SK-MEL-5 (cell line): ENCODE measurements at places on chromosomes 12 and 14.
A peak's percentile ranks its signal among the peaks of the same experiment; 100 is the strongest.

- DNase-seq = no peak
These were observed 35.8 kb downstream of the CDKL1 start for GRCh38 chr14:50360851-50361250.

DNA sequence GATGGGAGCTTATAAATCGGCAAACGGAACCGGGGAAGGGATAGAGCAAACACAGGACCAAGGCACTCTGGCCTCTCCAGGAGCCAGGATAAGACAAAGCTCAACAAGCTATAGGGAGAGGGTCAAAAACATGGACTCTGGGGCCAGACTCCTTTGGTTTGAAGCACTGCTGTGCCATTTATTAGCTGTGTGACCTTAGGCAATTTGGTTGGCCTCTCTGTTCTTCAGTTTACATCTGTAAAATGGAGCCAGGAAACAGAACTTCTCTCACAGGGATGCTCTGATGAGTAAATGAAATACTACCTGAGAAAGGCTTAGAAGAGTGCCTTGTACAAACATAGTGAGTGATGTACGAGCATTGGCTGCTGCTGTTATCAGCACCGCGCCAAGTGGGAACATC lies 213.3 kb upstream of the PWP1 start:
- DNase-seq = no peak

- no peak for DNase-seq
These were observed 117.8 kb downstream of the ITPR2 start for GRCh38 chr12:26715232-26715631.

DNA sequence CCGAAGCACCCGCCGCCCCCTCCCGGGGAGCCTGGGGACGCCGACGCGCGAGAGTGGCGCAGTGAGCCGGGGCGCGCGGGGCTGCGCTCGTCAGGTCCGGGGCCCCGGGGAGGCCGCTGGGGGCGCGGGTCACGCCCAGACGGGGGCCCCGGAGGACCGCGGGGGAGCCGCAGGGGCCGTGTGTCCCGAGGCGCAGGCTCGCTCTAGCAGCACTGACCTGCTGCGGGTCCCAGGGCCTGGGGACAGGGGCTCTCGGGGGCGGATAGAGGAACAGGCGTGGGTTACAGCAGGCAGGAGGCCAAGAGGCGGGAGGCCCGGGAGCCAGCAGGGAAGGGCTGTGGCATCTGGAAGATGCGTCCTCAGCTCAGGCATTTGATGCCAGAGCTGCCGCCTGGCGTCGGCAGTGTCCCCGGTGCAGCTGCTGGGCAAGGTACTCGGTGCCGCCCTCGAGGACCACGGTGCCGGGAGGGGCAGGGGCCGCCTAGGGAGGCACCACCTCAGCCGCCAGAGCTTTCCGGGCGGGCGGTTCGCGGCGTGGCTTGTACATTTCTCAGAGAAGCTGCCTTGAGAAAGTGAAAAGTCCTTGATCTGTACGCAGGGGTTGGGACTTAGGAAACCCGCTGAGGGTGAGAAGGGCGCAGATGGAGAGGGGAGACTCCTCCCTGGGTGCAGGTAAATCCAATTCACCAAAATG lies 1.2 kb downstream of the WNT5B start:
- DNase-seq = no peak

GRCh38 chr14:77284066-77284465 lies 13.1 kb upstream of the NGB start:
- no peak for DNase-seq

GRCh38 chr14:67853715-67854114 lies 34.1 kb downstream of the RAD51B start:
- no peak for DNase-seq

GRCh38 chr12:8780389-8780788 lies 42.0 kb upstream of the A2ML1 start:
- DNase-seq = peak; percentile 72

DNA sequence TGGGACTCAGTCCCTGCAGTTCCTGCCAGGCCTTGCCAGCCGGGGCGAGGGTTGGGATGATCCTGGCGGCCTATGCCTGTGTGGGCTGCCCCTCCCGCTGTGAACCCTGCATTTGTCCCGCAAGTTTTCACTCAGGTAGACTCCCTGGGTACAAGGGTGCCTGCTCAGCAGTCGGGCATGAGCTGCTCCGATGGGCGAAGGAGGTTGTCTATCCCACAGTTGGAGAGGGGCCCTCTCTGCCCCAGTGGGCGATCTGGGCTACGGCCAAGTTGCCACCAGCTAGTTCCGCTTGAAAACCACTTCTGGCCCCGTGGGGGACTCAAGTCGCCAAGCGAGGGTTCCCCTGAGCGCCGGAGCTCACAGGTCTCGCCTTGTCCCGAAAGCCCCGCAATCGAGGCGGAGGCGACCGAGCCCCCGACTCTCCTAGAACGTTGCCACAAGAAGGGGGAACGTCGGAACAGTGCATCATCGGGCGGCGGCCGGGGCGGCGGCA lies 365 bp upstream of the TPI1 start:
- no peak for DNase-seq

GRCh38 chr12:68206446-68206845 lies 19.2 kb downstream of the IL26 start:
- no peak for DNase-seq

DNA sequence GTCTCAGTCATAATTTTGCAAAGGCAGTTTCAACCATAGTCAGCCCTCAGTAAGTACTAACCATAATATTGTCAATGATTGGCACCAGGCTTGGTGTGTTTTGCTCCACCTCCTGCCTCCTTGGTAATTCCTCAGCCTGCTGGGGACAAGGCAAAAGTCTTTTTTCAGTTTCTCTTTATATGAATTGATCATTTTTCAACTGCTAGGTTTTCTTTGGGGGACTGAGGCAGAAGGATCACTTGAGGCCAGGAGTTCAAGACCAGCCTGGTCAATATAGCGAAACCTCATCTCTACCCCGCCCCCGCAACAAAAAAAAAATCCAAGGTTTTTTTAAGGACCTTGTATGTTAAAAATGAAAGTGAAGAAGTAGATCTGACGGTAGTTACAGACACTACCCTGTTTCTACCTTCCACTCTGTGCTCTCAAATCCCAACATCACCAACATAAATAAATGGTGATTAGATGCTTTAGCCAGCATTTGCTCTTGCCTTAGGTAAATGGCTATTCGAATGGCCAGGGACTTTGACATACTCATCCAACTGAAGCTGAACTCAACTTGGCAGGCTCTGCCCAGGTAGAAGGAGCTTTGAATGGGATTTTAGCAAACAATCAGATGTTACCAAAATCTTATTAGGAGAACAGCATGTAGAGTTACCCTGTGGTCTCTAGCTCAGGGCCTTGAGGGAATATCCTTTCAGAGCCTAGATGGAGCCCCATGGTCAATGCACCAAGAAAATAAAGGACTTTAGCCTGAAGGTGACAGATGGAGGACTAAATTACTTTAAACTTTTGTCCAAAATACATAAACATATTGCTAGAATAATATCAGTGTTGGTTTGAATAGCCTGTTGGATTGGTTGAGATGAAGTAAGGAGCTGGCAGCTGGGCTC lies 126.9 kb upstream of the AMIGO2 start:
- no peak for DNase-seq

GRCh38 chr12:95326445-95326844 lies 108.8 kb downstream of the VEZT start:
- no peak for DNase-seq

DNA sequence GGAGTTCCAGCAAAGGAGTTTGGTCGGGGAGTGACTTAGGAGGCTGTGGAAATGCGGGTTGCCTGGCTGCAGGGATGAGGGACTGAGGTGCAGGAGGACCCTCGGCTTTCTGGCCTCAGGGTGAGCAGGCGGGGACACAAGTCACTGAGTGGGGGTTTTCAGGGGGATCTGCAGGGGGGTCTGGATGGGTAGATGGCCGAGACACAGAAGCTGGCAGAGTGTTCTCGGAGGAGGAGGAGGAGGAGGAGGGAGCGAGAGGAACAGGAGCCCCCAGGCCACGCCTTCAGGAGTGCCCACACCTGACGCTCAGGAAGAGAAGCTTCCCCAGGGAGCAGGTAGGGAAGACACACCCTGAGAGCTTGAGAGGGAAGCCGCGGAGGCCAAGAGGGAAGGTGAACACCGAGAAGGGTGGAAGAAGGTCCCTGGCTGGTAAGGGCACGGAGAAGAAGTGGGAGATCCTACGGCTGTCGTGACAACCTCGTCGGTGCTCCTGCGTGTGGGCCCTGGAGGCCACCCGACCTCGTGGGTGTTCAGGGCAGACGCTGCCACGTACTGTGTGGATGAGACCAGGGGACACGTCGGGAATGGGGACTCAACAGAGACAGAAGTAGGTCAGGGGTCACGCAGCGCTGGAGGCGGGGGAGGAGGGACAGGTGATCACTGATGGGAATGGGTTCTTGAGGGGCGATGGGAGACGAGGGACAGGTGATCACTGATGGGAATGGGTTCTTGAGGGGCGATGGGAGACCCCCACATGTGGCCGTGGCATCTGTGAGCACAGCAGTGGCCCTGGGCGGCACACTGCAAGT lies 109.4 kb downstream of the PIWIL1 start:
- DNase-seq = no peak

DNA sequence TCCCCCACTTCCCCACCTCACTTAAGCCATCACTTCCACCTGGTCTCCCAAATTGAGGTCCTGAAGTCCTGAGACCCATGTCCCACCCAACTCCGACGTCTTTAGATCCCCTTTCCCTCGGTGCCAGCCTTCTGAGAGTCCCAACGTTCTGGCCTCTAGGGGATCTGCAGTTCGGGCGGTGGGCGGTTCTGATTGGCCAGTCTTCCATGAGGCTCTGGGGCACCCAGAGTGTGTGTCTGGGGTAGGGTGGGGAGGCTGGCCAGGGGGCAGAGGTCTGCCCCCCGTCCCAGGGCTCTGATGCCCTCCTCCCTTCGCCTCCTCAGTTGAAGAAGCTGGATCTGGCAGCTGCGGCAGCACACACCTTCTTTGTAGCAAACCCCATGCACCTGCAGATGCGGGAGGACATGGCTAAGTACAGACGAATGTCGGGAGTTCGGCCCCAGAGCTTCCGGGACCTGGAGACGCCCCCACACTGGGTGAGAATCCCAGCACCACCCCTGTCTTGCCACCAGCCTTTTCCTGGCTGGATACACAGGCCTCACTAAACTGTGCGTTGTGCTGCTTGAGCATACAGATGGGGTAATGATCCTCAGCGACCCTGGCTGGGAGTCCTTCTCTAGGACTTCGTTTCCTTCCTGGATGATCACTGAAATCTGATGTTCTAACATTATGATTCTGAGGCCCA lies 1.5 kb downstream of the P3H3 start:
- no peak for DNase-seq

- DNase-seq = no peak
These were observed 168.7 kb downstream of the AEBP2 start for GRCh38 chr12:19608039-19608438.

GRCh38 chr12:221736-222135 lies 7.8 kb upstream of the SLC6A12 start:
- no peak for DNase-seq

GRCh38 chr14:102063808-102064429 lies 22.9 kb downstream of the HSP90AA1 start:
- no peak for DNase-seq

GRCh38 chr12:116977465-116978380 lies 67.0 kb downstream of the FBXW8 start:
- no peak for DNase-seq

- DNase-seq = peak; percentile 48
These were observed 27.9 kb downstream of the HNRNPC start for GRCh38 chr14:21241218-21241819.

DNA sequence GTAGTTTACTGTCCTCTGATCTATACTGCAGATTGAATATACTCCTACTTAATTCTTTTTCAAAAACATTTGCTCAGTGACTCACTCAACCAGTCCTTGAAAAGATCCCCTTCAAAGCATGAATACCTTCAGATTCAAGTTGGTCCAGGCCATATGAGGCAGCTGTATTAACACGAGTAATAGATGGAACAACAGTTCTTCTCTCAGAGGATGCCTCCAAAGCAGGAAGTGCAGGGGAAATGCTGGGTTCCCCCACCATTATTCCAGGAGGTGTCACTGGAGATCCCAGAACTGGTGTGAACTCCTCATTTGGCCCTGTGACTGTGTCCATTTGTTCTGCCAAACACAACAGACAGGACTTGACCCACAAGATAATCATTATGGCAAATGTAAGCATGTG lies 20.6 kb downstream of the ARMH4 start:
- peak; percentile 41 for DNase-seq

DNA sequence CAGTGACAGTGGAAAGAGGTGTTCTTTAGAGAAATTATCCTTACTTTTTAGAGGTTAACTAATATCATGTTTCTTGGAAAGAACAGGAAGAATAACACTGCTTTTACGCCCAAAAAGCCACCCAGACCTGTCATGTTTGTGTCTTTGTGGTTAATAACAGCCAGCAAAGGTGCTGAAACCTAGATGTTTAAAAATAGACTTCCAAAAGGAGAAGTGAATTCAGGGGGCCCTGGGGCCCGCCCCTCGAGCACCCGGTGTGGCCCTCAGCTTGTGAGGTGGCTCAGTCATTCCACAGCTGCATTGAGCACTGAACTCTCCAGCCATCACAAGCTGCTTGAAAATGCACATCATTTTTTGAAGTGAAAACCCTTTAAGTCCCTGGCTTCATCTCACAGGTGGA lies 20.8 kb upstream of the AMN start:
- DNase-seq = no peak

DNA sequence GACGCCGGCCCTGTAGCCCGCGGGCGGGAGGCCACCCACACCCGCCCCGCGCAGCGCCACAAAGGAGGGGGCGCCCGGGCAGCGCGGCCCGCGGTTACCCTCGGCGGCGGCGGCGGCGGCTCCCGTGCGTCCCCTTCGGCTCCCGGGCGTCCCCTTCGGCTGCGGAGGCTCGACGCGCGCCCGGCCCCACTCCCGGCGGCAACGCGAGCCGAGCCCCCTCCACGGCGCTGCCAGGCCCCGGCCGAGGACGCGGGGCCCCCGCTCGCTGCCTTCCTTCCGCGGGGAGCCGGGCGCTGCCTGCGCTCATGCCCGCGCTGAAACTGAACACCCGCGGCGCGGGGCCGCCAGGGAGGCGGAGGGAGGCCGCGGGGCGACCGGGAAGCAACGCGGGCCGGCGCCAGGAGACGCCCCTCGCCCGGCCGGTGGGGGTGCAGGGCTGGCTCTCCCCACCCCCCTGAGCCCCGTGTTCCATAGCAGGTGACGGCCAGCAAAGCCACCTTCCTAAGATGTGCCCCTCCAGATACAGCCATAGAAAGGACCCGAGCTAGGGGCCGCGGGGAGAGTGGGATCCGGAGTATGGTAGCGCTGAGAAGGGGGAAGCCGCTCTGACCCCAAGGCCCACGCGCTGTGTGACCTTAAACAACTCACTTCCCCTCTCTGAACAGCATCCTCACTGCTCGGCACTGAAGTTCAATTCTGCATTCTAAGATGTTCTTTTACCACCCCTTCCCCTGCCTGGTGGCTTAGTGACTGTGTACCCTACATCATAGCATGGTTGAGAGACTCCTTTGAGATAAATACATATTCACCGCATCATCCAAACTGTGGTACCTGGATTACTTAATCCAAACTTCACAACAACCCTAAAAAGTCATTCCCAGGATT lies 42.8 kb downstream of the KDM2B start:
- no peak for DNase-seq

DNA sequence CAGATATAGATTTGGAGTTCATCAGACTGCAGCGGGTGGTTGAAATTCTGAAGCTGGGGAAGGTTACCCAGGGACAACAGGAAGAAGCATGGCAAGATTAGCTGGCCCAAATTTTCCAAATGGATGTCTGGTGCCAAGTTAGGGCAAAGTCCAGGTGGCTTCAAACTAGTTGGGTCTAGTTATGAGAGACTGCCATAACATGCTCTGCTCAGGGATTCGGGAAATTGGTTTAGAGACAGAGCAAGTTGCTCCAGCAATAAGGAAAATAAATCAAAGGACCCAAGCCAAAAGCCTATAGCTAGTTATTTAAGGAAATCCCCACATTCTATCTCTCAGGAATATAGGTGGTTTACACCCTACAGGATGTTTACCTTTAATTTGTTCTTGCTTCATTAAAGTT lies 125.7 kb upstream of the BTG1 start:
- DNase-seq = no peak

- no peak for DNase-seq
These were observed 172.9 kb upstream of the PRICKLE1 start for GRCh38 chr12:42762395-42762925.
